ENCODE measurements at places on chromosomes 13 and 19.

- no peak for DNase-seq
These were observed 1198.3 kb downstream of the OLFM4 start for GRCh38 chr13:54226876-54227275.

GRCh38 chr19:30309905-30310601 lies 62.1 kb upstream of the ZNF536 start:
- no peak for DNase-seq

DNA sequence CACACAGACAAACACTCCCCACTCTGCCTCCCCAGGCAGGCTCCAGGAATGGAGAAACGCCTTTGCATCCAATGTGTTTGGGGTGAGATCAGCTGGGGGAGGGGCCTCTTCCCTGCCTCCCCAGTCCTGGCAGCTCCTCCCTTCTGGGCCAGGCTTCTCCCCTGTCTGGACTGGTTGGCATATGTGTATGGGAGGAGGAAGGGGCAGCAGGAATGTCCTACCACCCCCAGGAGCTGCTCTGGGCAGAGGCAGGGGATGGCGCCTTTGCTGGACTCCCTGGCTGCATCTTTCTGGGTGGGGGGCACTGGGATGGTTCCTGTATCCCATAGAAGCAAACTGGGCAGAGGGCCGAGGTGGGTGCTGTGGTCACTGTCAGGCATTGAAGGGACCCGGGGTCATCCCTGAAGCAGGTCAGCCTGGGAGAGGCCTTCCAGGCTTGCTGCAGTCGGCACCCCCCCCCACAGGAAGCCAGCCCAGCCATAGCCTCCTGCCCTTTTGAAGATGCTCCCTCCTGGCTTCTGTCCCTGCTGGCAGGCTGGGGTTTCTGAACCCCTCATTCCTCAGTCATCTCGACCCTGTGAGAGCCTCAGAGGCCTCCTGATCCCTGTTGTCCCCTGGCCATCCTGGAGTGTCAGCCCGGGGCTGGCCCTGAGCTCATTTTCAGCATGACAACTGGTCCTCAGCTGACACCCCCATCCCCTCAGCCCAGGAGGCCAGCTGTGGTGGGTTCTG lies 21.2 kb upstream of the SLC7A10 start:
- no peak for DNase-seq

DNA sequence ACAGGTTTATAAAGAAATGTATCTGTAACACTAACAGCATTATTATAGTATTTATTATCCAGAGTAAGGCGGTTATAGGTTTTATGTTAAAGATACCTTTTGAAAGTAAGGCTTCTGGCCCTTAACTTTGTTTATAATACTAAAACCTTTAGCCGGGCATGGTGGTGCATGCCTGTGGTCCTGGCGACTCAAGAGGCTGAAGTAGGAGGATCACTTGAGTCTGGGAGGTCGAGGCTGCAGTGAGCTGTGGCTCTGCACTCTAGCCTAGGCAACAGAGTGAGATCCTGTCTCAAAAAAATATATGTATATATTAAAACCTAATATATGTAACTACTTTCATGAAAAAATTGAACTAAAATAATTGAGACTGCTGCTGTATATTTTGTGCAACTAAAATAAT lies 98.7 kb upstream of the KLF5 start:
- no peak for DNase-seq

DNA sequence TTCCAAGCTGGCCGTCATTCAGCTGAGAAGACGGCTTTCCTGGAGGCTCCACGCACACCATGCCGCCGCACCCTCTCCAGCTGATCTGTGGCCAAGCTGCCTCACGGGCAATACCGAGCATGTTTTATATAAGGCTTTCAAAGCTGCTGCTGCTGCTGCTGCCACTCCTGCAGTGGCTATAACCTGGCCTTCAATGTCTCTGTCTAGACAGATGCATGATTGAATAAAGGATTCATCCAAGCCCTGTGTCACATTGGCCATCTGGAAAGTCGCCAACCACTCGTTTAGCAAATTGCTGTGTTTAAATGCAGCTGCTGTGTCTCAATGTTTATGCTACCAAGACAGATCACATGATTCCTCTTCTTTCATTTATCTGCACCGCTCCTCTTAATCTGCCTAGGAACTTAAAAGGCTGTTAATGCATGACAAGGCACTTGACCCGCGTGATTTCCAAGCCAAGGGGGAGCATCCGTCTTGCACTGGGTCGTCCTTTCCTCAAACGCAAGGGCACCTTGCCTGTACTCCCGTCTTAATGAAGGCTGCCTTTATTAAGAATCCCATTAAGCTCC lies 114.3 kb downstream of the TEX26 start:
- DNase-seq = no peak

GRCh38 chr13:113845055-113845454 lies 18.8 kb downstream of the GAS6 start:
- no peak for DNase-seq

- peak; percentile 44 for DNase-seq
These were observed 6.3 kb upstream of the ZNF69 start for GRCh38 chr19:11881151-11881800.

DNA sequence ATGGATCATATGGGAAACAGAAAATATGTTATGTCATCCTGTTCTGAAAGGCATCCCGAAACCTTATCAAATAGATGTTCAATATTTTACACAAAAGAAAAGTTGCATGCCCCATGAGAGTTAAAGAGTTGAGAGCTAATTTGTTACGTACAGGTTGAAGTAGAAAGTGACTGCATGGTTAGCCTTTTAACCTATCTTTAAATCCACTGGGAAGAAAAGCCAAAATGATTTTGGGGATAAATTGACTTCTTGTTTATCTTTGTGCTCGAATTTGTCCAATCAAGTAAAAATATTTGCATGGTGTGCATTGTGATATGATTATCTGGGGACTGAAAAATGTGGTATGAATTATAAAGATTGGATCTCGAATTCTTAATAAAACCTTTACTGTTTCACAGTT lies 230.1 kb downstream of the POSTN start:
- no peak for DNase-seq
